ENCODE measurements at places on chromosomes 11 and 22.

DNA sequence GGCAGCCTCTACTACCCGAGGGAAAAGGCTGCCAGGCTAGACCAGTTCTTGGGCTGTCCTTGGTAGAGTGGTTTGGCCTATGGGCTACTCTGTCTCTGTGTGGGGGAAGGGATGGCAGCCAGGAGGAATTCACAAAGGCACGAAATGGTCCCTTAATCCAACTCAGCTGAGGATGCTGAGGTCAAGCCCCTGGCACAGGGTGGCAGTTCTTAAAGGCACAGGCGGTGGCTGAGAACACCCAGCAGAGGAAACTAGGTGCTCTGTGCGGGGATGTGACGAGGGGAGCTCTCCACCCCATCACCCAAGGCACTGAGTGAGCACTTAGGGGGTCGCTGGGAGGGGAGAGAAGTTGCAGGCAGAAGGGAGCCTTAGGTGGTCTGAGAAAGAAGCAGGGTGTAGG is at the start of gene MFRP:
TSS of gene MFRP (minus strand) at position 101 of the 400 bp plus-strand sequence. CDS start 192 bp downstream, outside the sequence.
- DNase-seq: no peak

- no peak for DNase-seq
These were observed 7.9 kb downstream of the ASCL2 start for GRCh38 chr11:2262301-2263070.

- no peak for DNase-seq
These were observed 13.3 kb upstream of the PRSS23 start for GRCh38 chr11:86787018-86787536.

DNA sequence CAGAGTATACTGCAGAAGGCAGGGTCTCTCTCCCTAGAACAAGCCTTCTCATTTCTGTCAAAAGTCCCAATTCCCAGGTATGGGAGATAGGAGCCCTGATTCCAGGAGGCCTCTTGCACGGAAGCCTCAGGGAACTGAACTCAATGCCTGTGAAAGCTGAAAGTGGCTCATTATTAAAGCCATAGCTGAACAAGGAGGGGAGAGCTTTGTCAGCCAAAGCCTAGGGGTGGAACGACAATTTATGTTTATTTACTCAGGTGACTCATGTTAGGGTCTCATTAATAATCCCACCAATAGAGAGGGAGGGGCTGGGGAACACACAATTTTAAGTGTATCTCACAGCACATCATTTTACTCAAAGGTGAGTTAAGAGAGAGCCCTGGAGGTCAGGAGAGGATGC is 44.9 kb downstream of the DSCAML1 start:
- no peak for DNase-seq

GRCh38 chr11:48034926-48035871 is 54.8 kb downstream of the PTPRJ start:
- DNase-seq: peak; percentile 45

- peak; percentile 44 for DNase-seq
These were observed 645.1 kb downstream of the TBC1D22A start for GRCh38 chr22:47407461-47408025.

- DNase-seq: no peak
These were observed 58.2 kb downstream of the SMIM38 start for GRCh38 chr11:69213964-69214363.

DNA sequence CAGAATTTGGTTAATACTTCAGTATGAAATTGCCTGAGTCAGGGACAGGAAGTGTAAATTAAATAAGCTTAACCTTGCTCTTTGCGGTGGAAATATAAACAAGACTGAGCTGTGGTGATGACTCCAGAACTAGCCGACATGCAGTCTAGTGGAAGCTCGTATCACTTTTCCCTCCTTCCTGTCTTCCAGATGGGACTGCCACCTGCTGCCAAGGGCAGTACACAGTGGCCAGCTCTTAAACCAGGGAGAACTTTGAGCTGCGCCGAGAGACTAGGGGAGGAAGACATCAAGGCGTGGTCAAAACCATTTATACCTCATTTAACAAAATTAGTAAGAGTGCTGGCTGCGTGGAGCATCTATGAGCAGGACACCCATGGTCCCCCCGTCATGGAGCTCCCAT is 31.3 kb upstream of the CTTN start:
- DNase-seq: no peak

DNA sequence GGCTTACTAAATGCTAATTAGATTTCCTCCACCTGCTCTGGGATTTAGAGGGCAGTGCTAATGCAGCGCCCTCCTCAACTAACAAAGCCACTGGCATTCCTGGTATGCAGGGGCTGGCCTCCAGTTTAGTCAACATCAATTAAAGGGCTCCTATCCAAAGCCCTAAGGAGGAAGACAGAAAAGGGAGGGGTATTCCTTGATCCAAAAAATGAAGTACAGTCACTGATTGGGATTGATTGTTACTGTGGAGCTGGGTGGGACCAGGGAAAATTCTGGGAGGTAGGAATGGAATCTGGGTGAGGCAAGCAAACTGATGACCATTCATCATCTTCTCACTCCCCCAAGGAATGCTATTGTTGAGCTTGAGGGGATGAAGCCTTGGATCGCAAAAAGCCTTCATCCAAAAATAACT is 52.2 kb downstream of the GAB2 start:
- DNase-seq: no peak

GRCh38 chr22:33221568-33221967 is 163.4 kb upstream of the SYN3 start:
- DNase-seq: no peak

DNA sequence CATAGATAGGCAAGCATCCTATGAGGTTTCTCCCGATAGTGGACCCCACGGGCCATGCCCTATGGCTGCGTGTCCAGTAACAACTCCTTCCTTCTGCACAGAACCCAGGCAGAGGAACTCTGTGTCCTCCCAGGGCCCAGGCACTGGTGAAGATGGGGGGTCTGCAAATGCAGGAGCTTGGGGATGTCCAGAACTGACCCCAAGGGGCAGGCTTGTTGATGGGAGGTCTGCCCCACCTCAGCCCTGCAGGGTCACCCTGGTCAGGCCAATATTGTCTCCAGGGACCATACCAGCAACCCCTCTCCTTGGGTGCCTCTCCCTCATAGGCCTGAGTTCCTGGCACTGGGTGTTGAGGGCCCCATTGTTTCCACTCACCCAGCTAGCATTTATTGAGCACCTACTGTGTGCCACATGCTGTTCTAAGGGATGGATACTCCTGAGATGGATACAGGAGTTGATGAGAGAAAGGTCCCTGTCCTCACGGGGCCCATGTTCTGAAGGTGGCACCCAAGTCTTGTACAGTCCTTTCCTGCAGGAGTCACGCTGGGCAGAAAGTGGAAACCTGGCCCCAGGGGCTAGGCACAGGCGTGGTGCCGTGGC is 26.3 kb upstream of the TXNRD2 start:
- no peak for DNase-seq

DNA sequence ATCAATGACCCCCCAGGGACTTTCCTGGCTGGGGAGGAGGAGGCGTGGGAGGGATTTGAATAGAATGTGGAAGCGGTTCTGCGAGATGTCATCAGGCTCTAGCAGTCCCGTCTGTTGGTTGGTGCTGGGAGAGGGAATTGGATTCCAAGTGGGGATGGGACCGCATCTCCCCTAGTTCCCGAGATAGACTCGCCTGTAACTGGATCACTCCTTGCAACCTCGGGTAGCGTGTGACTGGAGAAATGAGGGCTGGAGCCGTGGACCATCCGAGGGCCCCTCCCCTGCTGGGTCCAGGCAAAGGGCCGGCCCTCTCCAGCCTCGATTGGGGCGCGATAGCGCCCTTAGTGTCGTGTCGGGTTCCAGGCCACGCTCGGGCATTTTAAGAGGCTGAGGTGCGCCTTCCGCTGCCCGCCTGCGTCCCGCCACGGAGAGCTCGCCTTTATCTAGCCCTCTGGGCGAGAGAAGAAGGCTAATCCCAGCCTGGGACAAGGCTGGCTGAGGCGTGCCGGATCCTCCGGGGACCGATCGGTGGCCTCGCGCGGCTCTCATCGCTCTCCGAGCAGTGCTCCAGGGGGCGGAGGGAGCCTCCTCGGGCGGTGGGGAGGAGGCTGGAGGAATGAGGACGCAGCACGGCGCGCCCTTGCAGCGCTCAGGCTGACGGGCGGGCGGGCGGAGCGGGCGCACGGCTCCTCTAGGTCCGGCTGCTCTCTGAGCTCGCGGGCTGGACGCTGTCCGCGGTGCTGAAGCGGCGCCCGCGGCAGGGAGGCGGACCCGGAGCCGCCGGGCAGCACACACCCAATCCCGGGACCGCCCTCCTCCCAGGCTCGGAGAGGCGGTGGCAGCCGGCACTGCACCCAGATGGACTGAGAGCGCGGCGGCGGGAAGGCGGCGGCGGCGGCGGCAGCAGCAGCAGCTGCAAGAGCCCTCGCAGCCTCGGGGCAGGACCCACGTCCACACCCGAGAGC is 107.8 kb downstream of the OSBP2 start:
- DNase-seq: peak; percentile 40

GRCh38 chr11:86849679-86850078 is 49.3 kb downstream of the PRSS23 start:
- no peak for DNase-seq

GRCh38 chr11:104001561-104002056 is 34.8 kb upstream of the DDI1 start:
- DNase-seq: no peak

DNA sequence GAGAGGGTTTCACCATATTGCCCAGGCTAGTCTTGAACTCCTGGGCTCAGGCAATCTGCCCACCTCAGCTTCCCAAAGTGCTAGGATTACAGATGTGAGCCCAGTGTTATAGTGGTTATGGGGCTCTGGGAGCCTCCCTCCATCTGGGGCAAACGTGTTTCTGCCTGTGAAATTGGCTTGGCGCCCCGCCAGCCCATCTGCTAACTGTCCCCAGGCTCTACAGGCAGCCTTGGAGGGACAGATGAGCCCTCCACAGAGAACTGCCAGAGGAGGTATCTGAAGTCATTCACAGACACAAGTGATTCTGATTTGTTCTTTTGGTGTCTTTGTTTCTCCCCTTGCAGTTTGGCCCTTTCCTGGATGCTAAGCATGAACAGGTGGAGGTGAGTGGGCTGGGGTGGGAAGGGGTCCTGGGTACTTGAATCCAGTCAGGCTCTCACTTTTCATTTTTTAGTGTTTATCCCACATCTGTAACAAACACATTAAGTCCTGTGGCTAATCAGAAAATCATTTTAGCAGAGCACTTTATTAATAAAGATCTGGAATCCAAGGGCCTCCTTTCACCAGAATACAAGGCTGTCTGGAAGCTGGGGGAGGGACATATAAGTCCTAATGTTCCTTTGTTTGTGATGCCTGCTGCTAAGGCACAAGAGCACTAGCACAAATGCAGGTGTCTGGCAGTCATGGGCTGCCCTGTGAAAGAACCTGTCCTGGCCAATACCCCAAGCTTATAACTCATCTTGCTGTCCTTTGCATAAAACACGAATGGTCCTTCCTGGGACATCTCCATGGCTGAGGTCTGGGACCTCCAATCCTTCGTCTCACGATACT is 25.7 kb upstream of the CDC42EP2 start:
- peak; percentile 94 for DNase-seq

GRCh38 chr22:29108137-29108536 is 35.3 kb downstream of the KREMEN1 start:
- no peak for DNase-seq

DNA sequence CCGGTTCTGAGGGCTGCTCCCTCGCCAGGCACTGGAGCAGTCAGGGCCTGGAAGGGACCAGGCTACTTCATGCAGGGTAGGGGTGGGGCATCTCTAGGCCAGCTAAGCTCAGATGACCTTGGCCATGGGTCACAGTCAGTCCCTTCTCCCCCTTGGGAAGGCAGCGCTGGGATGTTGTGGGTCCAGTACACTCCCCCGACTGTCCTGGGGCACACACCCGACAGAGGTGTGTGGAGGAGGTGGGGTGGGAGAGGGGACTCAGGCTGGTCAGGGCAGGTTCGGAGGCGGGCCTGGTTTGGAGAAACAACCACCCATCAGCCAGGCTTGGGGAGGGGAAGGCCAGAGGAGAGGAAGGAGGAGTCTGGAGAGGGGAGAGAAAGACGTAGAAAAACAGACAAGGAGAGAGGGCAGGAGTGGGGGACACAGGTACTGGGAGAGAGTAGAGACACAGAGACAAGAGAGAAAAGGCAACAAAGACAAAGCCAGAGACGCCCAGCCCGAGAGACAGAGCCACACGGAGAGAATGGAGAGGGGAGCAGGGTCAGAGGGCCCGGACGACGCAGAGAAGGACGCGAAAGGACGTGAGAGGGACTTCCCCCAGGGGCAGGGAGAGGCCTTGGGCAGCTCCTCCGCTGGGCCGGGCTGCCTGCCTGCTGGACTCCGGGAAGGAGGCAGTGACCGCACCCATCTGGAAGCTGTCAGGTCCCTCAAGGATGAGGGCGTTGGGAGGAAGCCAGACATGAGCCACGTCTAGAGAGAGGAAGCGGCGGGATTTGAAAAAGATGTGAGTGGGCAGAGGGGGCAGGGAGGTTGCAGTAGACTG is 30.6 kb upstream of the TSKU start:
- no peak for DNase-seq

- no peak for DNase-seq
These were observed 4.2 kb upstream of the C11orf86 start for GRCh38 chr11:66970807-66971442.

- no peak for DNase-seq
These were observed 177.1 kb upstream of the B3GAT1 start for GRCh38 chr11:134589129-134589528.

DNA sequence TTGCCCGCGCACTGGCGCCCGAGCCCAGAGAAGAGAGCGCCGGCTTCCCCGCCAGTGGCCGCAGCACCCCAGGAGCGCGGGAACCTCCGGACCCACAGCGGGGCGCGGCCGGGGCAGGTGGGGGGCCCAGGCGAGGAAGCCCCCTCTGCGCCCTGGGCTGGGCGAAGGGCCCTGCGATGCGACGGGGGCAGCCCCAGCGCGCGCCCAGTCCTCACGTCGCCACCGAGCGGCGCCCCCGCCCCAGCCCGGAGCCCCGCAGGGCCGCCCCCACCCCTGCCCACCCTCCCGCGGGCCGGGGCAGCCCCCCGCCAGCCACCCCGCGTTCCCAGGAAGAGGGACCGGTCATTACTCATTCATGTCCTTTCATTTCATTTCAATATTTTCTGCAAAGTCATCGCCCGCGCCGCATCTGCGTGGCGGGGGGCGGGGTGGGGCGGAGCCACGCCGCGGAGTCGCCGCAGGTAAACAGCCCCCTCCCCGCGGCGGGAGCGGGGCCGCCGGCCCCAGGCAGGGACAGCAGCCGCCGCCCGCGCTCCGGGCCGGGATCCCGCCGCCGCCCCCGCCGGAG is 673 bp upstream of the PANX2 start:
- no peak for DNase-seq

GRCh38 chr11:41189701-41190436 is 269.6 kb downstream of the LRRC4C start:
- no peak for DNase-seq

- DNase-seq: no peak
These were observed 391.5 kb downstream of the TBC1D22A start for GRCh38 chr22:47153854-47154525.

Data from NCI-H524 (cell line).